Chondrocyte (in vitro differentiated cells): ENCODE measurements at places on chromosomes 1 and 21. TPM values are rescaled to one million over a fixed set of nuclear protein-coding genes. Genes with fewer than 3 reads are reported as not detected.

DNA sequence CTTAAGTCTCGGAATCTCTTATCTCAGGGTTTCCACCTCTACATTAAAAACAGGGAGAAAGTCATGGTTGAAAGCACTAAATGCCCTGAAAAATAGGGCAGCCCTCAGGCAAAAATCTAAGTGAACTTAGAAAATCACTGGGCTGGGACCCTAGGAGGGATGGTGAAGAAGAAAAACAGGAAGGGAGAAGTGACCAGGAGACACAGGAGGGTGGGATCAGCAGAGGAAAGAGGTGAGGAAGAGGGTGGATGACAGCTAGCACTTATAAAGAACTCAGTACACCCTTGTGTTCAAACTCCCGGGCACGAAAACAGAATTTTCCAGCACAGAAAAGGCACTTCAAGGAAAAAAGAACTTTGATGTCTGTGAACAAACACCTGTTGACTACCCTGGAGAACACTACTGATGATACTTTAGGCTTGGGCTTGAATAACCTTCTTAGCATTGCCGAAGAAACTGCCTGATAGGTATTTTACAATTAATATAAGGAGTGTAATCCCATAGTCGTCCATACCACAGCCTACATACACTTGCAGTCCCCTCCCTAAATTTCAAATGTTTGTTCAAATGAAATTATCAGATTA lies 2.0 kb downstream of the CHML start:
- no peak for DNase-seq
- no peaks in the 10 kb centered on the region for H3K27me3 ChIP-seq
- H3K4me3 ChIP-seq: peak overlapping the region; percentile 85
- H3K36me3 ChIP-seq: peaks cover 7% of the 10 kb centered on the region

GRCh38 chr1:10209590-10209904 lies 823 bp upstream of the KIF1B start:
- H3K36me3 ChIP-seq: no peaks in the 10 kb centered on the region
- no peaks in the 10 kb centered on the region for H3K27me3 ChIP-seq
- peak overlapping the region; percentile 98 for H3K27ac ChIP-seq
- DNase-seq: no peak

- no peaks in the 10 kb centered on the region for H3K27me3 ChIP-seq
- H3K36me3 ChIP-seq: peaks cover 4% of the 10 kb centered on the region
- no peak for DNase-seq
- H3K4me1 ChIP-seq: peaks cover 72% of the 10 kb centered on the region
These were observed 10.7 kb downstream of the SLC9A1 start for GRCh38 chr1:27144049-27144748.

DNA sequence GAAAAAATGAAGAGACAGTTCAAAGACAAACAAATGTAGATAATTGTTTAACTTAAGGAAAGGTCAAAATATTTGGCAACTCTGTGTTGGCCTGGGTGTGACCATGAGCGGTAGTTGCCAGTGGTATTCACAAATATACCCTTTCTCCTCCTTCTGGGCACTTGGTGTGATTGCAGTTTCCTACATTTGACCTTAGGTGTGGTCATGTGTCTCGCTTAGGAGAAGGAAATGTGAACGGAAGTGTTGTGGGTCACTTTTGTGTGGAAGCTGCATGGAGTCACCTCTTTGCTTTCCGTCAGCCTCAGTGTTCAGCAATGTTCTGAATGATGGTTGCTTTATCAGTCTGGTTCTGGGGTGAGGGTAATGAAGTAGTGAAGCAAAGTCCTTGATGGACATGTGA lies 3.4 kb upstream of the PCSK9 start:
- H3K27ac ChIP-seq: no peak overlapping the region
- H3K27me3 ChIP-seq: peaks cover 52% of the 10 kb centered on the region
- H3K4me3 ChIP-seq: no peak overlapping the region
- no peaks in the 10 kb centered on the region for H3K36me3 ChIP-seq
- H3K4me1 ChIP-seq: peaks cover 20% of the 10 kb centered on the region

- no peak overlapping the region for H3K4me3 ChIP-seq
- DNase-seq: no peak
- no peaks in the 10 kb centered on the region for H3K4me1 ChIP-seq
- peaks cover 1% of the 10 kb centered on the region for H3K36me3 ChIP-seq
These were observed 110.5 kb downstream of the BRINP3 start for GRCh38 chr1:190367200-190367599.

DNA sequence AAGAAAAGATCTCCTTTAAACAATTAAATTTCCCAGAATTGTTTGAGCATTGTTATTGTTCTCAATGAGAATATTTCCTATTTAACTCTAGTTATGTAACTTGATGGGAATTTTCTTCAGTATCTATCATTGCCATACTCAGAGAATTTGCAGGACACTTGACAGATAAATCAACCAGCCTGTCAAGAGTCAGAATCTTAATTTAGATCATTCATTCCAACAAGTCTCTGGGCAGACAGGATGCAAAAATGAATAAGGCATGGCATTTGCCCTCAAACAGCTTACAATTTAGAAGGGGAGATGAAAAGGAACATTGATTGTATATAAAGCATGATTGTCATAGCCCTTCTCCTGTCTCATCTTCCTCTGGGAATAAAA lies 7.3 kb upstream of the DISC1 start:
- no peaks in the 10 kb centered on the region for H3K27me3 ChIP-seq
- no peaks in the 10 kb centered on the region for H3K4me1 ChIP-seq
- no peaks in the 10 kb centered on the region for H3K36me3 ChIP-seq
- no peak overlapping the region for H3K27ac ChIP-seq
- H3K4me3 ChIP-seq: no peak overlapping the region

DNA sequence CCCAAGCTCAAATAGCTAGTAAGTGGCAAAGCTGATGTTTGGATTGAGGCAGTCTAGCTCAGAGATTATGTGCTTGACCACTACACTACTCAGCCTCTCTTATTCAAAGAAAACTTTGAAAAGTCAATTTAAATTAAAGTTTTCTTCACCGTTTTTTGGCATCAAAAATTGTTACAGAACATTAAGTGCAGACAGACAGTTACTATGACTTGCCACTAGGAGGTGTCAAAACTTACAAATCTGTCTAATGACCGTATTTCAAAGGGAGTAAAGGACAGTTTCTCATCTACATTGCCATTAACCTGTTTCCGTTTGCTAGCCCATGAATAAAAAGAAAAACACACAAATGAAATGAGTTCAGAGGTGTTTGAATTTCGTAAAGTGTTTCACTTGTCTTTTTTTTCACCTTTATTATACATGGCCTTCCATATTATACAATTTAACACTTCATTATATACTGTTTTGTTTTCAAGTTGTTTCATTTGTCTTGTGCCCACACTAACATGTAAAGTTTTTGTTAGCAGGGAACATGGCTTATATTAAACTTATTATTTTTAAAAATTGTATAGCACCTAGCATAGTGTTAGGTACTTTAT lies 57.4 kb upstream of the MTF2 start:
- H3K4me3 ChIP-seq: no peak overlapping the region
- H3K36me3 ChIP-seq: no peaks in the 10 kb centered on the region
- peaks cover 22% of the 10 kb centered on the region for H3K27me3 ChIP-seq

- H3K4me1 ChIP-seq: no peaks in the 10 kb centered on the region
- no peak overlapping the region for H3K27ac ChIP-seq
- H3K27me3 ChIP-seq: no peaks in the 10 kb centered on the region
- no peak overlapping the region for H3K4me3 ChIP-seq
- H3K36me3 ChIP-seq: peaks cover 12% of the 10 kb centered on the region
- DNase-seq: no peak
These were observed 44.4 kb downstream of the TRMT1L start for GRCh38 chr1:185112356-185112755.

- H3K36me3 ChIP-seq: peaks cover 11% of the 10 kb centered on the region
- no peak overlapping the region for H3K27ac ChIP-seq
- peaks cover 44% of the 10 kb centered on the region for H3K4me1 ChIP-seq
- no peak for DNase-seq
- H3K4me3 ChIP-seq: no peak overlapping the region
These were observed 18.2 kb downstream of the MRPS6 start for GRCh38 chr21:34091607-34092006.

DNA sequence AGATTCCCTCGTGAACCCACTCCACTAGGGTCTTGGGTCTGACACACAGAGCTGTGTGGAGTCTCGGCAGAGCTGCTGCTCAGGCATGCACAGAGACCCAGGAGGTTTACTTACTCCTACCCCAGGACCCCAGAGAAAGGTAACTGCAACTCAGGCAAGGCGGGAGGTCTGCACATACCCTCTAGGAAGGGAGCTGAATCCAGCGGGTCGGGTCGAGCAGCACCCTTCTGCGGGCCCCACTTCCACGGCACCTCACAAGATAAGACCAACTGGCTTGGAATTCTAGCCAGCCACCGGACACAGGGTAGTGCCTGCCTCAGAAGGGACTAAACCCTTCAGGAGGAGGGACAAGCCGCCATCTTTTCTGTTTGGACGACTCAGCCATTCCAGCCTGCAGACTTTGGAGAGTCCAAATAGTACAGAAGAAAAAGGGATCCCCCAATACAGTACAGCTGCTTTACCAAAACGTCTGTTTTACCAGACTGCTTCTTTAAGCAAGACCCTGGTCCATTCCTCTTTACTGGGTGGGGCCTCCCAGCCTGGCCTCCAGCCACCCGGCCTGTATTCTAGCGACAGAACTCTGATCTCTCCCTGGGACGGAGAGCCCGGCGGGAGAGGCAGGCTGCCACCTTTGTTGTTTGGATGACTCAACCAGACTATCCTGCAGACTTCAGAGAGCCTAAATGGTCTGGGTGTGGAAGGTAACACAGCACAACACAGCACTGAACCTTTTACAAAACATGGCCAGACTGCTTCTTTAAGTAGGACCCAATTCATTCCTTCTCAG lies 554.6 kb upstream of the BEND5 start:
- H3K27ac ChIP-seq: no peak overlapping the region
- no peaks in the 10 kb centered on the region for H3K4me1 ChIP-seq
- no peak for DNase-seq
- no peaks in the 10 kb centered on the region for H3K27me3 ChIP-seq

GRCh38 chr1:22958556-22958955 lies 14.1 kb downstream of the LACTBL1 start:
- no peak overlapping the region for H3K4me3 ChIP-seq
- no peak for DNase-seq
- no peak overlapping the region for H3K27ac ChIP-seq

- no peaks in the 10 kb centered on the region for H3K36me3 ChIP-seq
- peaks cover 34% of the 10 kb centered on the region for H3K27me3 ChIP-seq
- no peak overlapping the region for H3K4me3 ChIP-seq
- peaks cover 7% of the 10 kb centered on the region for H3K4me1 ChIP-seq
- DNase-seq: no peak
- peak overlapping the region; percentile 39 for H3K27ac ChIP-seq
These were observed 207.1 kb downstream of the SLC35F3 start for GRCh38 chr1:234111458-234112142.

DNA sequence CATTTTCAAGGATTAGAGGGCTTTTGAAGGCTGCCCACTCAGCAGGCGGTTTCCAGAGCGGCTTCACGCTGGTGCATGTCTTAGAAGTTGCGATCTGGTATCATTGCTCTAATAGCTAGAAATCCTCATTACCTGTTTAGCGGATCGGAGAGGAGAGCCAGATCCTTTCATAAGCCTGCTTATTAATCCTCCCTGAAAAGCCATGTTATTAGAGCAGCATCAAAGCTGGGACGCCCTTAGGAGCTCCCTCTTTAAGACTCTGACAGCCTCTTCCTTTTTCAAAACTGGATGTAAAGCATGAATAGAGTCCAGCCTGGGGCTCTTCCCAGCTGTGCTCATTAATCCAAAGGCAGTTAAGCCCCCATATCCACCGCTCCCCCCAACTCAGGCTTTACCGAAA lies 13.9 kb upstream of the CTSE start:
- H3K4me3 ChIP-seq: no peak overlapping the region
- no peak overlapping the region for H3K27ac ChIP-seq
- peaks cover 2% of the 10 kb centered on the region for H3K4me1 ChIP-seq
- DNase-seq: no peak
- peaks cover 2% of the 10 kb centered on the region for H3K36me3 ChIP-seq

DNA sequence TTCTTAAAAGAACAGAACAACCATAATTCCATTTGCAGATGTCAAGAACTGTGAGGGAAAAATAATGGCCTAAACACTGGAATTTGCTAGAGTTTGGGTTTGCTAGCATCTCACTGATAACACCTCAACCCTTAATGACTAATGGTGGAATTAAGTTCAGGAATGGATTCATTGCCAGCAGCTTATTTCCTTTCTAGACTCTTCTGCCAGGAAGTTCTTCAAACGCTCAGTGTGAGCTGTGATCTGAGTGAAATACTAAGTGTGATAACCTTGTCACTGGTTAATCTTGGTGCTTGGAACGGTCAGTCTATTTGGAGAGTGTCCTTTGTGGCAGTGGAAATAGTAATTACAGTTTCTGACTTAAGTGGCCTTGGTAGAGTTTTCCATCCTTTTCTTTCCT lies 21.6 kb upstream of the PLEKHM2 start:
- H3K27me3 ChIP-seq: no peaks in the 10 kb centered on the region
- H3K4me3 ChIP-seq: no peak overlapping the region
- H3K36me3 ChIP-seq: peaks cover 35% of the 10 kb centered on the region
- H3K27ac ChIP-seq: no peak overlapping the region

DNA sequence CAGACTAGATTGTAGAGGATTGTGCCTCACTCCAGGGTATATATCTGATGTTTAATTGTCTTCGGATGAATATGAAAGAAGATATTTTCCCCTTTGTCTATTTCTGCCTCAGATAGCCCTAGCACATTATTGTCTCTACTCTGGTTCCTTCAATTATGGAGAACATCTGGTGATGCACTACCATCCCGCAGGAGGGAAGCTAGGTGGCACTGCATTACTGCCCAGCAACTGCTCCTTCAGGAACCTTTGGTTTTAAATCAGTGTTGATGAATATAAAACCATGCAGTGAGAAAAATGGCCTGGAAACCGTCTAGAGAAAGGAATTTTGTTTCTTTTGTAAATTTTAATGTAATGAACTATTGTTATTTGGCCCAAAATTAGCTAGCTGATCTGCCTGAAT lies 68.5 kb downstream of the GPR88 start:
- no peak overlapping the region for H3K4me3 ChIP-seq
- no peaks in the 10 kb centered on the region for H3K27me3 ChIP-seq
- peaks cover 10% of the 10 kb centered on the region for H3K36me3 ChIP-seq
- no peak overlapping the region for H3K27ac ChIP-seq

GRCh38 chr1:185894791-185895190 lies 160.6 kb downstream of the HMCN1 start:
- no peaks in the 10 kb centered on the region for H3K27me3 ChIP-seq
- H3K4me3 ChIP-seq: no peak overlapping the region
- H3K4me1 ChIP-seq: peaks cover 21% of the 10 kb centered on the region
- no peak overlapping the region for H3K27ac ChIP-seq

GRCh38 chr1:156795787-156796186 lies 20.9 kb downstream of the SH2D2A start:
- no peaks in the 10 kb centered on the region for H3K27me3 ChIP-seq
- H3K4me3 ChIP-seq: no peak overlapping the region
- no peak overlapping the region for H3K27ac ChIP-seq

- no peak overlapping the region for H3K4me3 ChIP-seq
- no peak for DNase-seq
- peaks cover 31% of the 10 kb centered on the region for H3K4me1 ChIP-seq
- H3K36me3 ChIP-seq: no peaks in the 10 kb centered on the region
These were observed 62.5 kb downstream of the ADAMTS1 start for GRCh38 chr21:26782747-26783146.

The HPCAL4 gene
- not detected in 3 replicates for total RNA-seq

The ST3GAL3 gene
- total RNA-seq: 15.2 to 28.7 TPM (median 17.0 TPM) in 3 replicates

The SPRR2G gene
- total RNA-seq: not detected in 3 replicates

The OR2L8 gene
- total RNA-seq: not detected in 3 replicates

The GPR161 gene
- total RNA-seq: 30.8 to 33.5 TPM (median 32.8 TPM) in 3 replicates
